NCI-H1092 treated with DMSO at 0.1 percent for 48 hours (cell line): ENCODE measurements at places on chromosomes 16 and 17.
A peak's percentile ranks its signal among the peaks of the same experiment; 100 is the strongest.

GRCh38 chr16:6558126-6558525 is 774.5 kb upstream of the RBFOX1 start:
- DNase-seq = no peak

DNA sequence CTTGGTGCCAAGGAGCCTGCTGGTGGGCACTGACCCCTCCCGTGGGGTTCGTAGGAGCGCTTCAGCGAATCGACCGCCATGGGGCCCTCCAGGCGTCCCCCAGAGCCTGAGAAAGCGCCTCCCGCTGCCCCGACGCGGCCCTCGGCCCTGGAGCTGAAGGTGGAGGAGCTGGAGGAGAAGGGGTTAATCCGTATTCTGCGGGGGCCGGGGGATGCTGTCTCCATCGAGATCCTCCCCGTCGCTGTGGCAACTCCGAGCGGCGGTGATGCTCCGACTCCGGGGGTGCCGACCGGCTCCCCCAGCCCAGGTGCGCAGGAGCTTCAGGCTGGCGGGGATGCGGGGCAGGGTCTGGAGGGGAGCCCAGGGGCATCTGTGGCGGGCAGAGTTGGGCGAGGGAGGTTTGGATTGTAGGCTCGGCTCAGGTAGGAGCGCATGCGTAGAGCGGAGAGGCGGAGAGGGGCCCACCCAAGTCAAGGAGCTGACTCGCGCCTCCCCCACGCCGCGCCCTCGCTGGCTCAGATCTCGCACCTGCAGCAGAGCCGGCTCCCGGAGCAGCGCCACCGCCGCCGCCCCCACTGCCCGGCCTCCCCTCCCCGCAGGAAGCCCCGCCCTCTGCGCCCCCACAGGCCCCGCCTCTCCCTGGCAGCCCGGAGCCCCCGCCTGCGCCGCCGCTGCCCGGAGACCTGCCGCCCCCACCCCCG is 19.8 kb downstream of the FMNL1 start:
- DNase-seq = no peak

GRCh38 chr17:72587773-72588511 is 467.1 kb downstream of the SOX9 start:
- peak; percentile 64 for DNase-seq

GRCh38 chr17:29844339-29845048 is 85.5 kb downstream of the SSH2 start:
- peak; percentile 22 for DNase-seq

DNA sequence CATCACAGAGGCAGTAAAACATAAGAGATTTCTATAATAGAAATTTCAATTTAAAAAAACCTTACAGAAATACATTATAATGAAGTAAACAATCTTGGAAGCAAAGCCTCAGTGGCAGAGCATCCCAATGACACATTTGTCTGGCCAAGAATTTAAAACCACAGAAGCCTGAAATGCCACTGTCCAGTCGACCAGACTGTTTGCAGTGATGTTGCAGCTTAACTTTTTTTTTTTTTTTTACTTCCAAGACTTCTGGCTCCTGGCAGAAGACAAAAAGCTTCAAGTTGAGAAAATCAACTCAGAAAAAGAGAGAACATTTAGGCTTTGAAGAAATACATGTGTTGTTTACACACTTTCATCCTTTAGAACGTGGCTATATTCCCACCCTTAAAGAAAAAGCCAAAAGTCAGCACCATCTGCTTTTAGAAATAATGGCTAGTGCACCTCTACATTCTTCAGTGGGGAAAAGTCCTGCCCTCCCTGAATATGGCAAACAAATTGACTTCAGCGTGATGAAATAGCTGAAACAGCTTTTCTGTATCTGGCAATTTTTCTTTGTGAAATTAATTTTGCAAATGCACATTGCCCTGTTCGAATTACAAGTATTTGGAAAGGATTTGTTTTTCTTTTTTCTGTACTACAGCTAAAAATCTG is 205.5 kb upstream of the MON1B start:
- no peak for DNase-seq

GRCh38 chr17:81719410-81720266 is 7.6 kb downstream of the SLC25A10 start:
- no peak for DNase-seq

DNA sequence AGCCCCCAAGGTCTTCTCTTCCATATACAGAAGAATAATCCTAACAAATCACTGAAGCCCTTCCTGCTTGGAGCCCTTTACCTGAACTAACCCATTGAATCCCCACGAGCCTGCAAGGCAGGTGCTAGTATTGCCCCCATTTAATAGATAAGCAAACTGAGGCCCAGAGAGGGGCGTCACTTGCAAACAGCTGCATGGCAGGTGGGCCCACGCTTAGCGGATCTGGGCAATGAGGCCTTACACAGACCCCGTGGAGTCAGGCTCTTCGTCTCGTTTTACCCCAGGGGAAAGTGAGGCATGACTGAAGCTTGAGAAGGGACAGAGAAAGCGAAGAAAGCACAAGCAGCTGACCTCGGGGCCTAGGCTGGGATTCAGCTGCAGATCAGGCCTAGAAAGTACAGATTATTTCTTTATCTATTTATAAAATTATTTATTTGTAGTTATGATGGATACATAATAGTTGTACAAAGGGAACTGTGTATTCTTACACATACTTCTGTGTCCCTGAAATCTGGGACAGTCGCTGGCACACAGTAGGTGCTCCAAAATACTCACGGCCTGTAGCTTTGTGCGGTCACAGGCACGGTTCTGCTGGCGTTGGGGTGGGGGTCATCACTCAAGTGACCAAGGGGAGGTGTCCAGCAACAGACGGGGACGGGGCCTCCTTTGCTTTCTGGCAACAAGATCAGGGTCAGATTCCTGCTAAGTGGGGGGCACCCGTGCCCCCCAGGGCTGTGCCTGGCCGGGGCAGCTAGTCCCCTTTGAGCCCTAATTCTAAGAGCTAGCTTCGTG is 223.2 kb upstream of the GSE1 start:
- no peak for DNase-seq

- no peak for DNase-seq
Measured at GRCh38 chr16:3745751-3746355, 28.5 kb upstream of the TRAP1 start.

DNA sequence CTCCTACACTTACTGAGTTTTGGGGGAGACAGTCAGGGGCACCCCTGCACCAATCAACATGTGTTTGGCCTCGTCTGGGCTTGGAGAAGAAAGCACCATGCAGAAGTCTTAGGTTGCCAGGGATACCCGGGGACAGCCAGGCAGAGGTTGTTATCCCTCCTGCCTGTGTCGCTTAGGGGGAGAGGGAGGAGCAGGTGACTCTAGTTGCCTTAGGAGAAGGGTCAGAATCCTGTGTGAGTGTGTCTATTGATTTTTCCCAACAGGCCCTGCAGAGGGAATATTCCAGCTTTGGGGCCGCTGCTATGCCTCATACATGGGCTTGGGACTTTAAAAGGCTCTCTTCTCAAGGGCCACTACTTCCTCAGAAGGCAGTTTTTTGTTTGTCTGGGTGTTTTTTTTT is 89.1 kb downstream of the RGS9 start:
- DNase-seq = peak; percentile 3

- no peak for DNase-seq
Measured at GRCh38 chr16:11539641-11540050, 47.1 kb downstream of the LITAF start.

GRCh38 chr16:4378999-4379690 is 7.5 kb downstream of the VASN start:
- DNase-seq = no peak

DNA sequence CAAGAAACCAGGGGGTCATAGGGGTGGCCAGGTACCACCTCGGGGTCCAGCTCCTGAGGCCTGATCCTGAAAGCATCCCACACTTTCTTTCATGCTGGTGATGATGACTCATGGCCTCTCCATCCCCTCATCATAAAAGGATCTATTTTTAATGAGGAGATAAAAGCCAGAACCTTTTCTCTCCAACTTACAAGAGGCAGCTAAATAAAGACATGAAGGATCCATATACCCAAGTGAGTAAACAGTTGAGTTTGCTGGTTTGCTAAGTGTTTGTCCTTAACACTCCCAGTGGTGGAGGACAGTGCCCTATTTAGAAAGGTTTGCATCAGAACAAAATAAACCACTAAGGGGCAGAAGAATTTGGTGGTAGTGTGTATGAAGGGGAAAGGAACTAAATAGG is 383.8 kb downstream of the GRIN2A start:
- DNase-seq = no peak

DNA sequence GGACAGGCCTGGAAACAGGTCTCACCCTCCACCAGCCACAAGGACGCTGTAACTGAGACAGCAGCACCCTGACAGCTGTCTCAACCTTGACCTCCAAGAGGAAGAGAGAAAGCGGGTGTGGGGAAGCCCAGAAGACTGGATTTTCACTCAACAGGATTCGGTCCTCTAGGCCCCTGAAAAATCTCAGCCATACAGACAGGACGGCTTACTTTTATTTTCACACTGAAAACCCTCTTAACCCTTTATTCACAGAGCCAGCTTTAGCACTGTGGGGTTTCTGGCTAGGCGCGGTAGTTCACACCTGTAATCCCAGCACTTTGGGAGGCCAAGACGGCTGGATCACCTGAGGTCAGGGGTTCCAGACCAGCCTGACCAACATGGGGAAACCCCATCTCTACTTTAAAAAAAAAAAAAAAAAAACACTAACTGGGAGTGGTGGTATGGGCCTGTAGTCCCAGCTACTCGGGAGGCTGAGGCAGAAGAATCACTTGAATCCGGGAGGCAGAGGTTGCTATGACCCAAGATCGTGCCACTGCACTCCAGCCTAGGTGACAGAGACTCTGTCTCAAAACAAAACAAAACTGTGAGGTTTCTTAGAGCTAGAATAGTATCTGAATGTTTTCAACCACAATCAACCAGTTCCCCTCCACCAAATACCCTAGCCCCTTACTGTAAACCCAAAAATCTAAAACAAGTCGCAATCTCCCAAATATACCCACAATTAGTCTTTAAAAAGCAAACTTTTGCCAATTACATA is 5.3 kb downstream of the ANKRD11 start:
- no peak for DNase-seq
